ENCODE measurements at places on chromosomes 6 and 20.
A peak's percentile ranks its signal among the peaks of the same experiment; 100 is the strongest.

DNA sequence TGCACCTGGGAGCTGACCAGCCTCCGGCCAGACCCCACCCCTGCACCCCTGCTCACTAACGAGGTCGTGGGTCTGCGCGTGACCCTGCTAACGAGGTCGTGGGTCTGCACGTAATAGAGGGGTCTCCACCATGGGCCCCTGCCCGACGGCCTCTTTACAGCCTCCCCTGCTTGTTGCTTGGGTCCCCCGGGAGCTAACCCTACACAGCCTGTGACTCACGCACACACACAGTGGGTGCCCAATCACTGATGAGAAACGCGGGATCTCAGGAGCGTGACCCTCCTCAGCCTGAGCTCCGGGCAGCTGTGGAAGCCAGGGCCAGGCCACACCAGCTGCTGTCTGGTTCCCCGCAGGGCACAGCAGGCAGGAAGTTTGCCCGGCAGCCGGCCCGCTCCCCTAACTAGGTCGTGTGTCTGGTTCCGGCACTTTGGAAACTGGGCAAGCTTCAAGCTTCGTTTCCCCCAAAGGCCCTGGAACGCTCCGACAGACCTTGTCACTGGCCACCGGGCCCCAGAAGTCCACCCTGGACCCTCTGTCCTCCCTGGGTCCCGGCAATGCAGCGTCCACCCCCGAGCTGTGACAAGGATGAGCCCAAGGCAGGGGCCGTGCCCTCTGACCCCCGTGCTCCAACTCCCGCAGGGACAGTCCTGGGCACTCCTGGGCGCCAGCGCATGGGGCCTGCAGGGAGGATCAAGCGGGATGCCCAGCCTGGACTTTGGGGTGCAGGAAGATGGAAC, 767 bp downstream of the PTK6 start:
- DNase-seq = no peak

- peak; percentile 28 for DNase-seq
These were observed 44.1 kb upstream of the GCM1 start for GRCh38 chr6:53192682-53193188.

DNA sequence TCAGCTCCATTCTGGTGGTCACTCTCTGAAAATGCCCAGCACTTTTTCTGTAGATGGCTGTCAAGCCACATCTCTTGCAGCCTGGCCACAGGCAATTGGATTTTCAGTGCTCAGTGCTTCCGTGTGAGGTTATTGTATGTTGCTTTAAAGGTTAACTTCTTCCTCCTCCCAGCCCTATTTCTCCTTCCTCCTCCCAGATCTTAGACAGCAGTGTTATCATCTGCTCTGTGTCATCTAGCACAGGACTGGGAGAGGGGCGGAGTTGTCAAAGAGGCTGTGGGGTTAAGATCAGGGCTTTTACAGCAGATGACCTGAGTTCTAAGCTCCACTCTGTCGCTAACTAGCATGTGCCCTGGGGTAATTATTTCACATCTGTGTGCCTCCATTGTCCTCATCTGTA, 129.0 kb downstream of the PHACTR3 start:
- DNase-seq = no peak

- DNase-seq = no peak
These were observed 40.4 kb upstream of the TINAG start for GRCh38 chr6:54267798-54268197.

- no peak for DNase-seq
These were observed 109.9 kb downstream of the GFRAL start for GRCh38 chr6:55437141-55437540.

GRCh38 chr6:155628306-155628705, 172.7 kb upstream of the NOX3 start:
- DNase-seq = no peak

DNA sequence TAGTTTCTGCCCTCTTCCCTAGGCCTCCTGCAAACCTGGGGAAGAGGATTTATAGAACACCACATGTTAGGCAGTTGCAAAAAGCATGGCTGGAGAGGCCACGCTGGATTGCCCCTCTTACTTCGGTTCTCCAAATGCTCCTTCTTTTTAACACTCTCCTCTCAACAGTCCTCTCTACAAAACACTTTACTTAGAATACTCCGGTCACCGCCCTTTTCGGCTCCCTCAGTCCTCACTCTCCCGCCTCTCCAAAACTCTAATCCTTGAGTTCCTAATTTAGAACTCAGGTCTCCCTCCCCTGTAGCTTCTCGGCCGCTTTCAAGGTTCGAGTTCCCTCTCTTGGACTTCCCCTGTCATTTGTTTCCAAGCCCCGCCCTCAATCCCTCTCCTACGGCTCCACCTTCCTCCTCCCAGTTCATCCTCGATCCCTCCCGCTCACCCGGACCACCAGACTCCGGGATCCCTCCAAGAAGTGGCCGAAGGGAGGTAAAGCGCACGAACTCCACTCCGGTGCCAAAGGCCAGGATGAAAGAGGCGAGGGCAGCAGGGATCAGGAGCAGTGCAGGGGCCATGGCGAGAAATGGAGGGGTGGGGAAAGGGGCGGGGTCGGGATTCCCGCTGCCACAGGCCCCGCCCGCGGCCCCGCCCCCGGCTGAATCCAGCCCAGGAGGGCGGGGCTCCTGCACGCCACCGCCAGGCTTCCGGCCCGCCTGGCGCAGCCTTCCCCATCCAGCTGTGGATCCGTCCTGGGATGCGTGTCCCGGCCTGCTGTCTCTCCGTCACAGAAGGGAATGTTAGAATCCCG, at the start of gene NRM:
Gene NRM (minus strand): TSS at position 582 of the 805 bp plus-strand sequence. CDS start 10 bp downstream, at position 572.
- DNase-seq = peak; percentile 88

DNA sequence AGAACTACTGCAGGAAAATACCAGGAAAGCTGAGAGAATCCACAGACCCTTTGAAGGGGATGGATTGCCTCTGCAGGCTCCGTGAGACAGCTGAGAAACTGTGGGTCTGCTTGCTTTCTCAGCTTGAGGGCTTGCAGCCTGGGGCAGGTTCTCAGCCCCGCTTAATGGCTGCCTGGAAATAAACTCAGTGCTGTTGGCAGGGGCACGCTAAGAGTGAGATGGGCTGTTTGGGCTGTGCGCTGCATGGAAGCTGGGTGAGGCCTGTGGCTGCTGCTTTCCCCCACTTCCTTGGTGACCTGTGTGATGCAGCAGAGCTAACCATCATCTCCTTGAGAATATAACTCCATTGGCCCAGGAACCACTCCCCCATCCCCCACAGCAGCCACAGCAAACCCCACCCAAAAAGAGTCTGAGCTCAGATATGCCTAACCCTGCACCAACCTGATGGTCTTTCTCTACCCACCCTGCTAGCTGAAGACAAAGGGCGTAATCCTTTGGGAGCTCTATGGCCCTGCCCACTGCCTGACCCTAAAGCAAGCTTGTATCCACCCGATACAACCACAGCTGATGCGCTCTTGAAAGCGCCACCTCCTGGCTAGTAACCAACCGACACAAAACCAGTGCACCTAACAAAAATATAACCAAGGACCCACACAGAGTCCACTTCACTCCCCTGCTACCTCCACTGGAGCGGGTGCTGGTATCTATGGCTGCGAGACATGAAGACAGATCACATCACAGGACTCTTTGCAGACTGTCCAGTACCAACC, 800.6 kb upstream of the MAP3K7 start:
- no peak for DNase-seq

- DNase-seq = no peak
These were observed 20.8 kb upstream of the PAX1 start for GRCh38 chr20:21684671-21685070.
